B cell (primary cell): ENCODE measurements at places on chromosomes 3 and 15. TPM values are rescaled to one million over a fixed set of nuclear protein-coding genes. Genes with fewer than 3 reads are reported as not detected.

DNA sequence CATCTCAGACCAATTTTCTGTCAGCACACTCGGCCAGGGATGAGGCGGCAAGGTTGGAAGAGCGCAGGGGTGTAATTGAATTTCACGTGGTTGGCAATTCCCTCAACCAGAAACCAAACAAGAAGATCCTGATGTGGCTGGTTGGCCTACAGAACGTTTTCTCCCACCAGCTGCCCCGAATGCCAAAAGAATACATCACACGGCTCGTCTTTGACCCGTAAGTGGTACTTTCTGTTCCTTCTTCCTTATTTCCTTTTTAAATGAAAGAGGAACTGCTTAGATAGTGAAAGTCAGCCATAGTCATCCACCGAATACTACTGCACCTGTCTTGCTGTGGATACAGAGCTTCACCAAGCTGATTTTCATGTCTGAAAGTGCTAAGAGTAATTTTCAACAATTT lies 60.1 kb downstream of the SGO1 start:
- H3K4me1 ChIP-seq, result peaks cover 36% of the 10 kb centered on the region
- peak overlapping the region; percentile 11 for H3K4me3 ChIP-seq
- no peaks in the 10 kb centered on the region for H3K27me3 ChIP-seq
- peaks cover 6% of the 10 kb centered on the region for H3K36me3 ChIP-seq

CHRNA5 gene
- 1.2 and 2.0 TPM in 2 replicates for total RNA-seq

ASB7 gene
- 25.0 and 26.5 TPM in 2 replicates for total RNA-seq

ALAS1 gene
- 26.1 and 28.3 TPM in 2 replicates for total RNA-seq

GRCh38 chr15:28948036-28948435 lies 62.3 kb downstream of the APBA2 start:
- no peak overlapping the region for H3K27ac ChIP-seq
- H3K4me3 ChIP-seq, result no peak overlapping the region

- peaks cover 9% of the 10 kb centered on the region for H3K27me3 ChIP-seq
- DNase-seq, result no peak
- H3K4me1 ChIP-seq, result no peaks in the 10 kb centered on the region
Measured at GRCh38 chr15:63391669-63392360, 10.2 kb upstream of the CA12 start.

DNA sequence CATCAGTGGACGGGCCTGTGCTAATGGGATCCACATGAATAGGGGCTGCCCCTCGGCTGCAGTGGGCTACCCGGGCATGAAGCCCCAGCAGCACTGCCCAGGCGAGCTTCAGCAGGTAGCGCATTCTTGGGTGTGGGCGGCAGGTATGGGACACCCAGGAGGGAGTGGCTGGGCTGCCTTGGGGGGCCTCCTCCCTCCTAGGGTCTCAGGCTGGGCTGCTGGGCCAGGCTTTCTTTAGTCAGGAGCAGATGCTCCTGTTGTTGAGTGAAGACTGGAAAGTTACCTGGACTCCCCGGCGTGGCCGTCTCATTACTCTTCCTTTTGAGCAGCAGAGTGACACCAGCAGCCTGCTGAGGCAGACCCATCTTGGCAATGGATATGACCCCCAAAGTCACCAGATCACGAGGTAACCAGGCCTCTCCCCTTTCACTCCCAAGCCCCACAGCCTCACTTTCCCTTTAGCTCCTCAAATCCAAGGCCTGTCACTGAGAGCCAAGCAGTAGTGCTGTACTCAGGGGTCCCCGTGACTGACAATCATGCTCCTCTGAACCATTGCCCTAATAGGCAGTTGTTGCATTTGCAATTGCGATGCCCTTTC lies 73.2 kb downstream of the BOC start:
- no peak overlapping the region for H3K27ac ChIP-seq
- no peaks in the 10 kb centered on the region for H3K36me3 ChIP-seq
- no peaks in the 10 kb centered on the region for H3K27me3 ChIP-seq
- H3K4me3 ChIP-seq, result no peak overlapping the region
- no peaks in the 10 kb centered on the region for H3K4me1 ChIP-seq
- DNase-seq, result no peak
